Activated B cell treated with CpG ODN at 0.5 μM for 24 hours (primary cell): ENCODE measurements at places on chromosomes 16 and 17.

DNA sequence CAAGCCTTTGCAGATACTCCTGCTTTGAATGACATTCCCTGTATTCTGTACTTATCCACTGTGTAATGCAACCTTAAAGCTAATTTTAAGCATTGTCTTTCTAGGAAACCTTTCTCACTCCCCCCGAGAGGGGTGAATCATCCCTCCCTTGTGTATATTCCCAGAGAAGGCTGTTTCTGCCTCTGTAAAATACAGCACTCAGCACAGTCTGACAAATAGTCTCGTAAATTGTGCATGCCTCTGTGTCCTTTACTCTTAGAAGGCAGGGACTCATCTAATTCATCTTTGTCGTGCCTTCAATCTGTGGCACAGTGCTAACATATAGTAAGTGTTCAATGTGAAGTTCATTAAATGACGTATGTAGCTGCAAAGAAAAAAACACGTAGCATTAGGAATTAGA, 200.7 kb downstream of the CA10 start:
- no peak for DNase-seq

DNA sequence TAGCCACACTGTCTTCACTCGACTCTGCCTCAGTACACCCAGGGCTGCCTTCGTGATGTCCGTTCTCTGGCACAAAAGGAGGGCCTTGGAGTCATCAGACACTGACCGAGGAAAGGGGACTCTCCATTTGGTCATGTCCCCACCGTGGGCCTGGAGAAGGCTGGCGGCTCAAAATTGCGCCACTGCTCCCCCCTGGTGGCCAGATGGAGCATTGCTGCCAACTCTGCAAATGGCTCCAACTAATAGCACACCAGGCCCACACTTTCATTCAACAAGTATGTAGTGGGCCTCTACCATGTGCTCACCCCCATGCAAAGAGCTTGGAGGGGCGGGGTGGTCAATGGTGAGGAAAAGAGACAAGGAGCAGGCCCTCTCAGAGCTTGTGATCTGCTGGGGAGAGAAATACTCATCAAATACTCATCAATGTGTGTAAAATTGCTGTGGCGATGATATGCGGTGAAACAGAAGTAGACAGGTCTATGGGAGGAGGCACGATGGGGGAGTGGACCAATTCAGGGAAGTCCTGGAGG, 5.2 kb upstream of the GRIN2C start:
- DNase-seq, result peak; percentile 69

DNA sequence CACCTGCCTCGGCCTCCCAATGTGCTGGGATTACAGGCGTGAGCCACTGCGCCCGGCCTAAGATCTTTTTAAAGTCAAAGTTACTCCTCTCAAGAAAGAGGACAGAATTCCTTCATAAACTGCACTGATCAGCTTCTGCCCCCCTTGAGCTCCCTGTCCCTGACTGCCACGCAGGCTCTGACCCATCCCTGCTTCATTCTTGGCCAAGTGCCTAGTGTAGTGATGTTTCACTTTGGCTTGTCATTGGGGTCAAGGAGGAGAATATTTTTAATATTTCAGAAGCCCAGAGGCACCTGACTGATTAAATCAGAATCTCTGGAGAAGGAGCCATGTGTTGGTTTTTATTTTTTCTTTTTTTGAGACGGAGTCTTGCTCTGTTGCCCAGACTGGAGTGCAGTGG, 9.1 kb downstream of the MRM1 start:
- no peak for DNase-seq

DNA sequence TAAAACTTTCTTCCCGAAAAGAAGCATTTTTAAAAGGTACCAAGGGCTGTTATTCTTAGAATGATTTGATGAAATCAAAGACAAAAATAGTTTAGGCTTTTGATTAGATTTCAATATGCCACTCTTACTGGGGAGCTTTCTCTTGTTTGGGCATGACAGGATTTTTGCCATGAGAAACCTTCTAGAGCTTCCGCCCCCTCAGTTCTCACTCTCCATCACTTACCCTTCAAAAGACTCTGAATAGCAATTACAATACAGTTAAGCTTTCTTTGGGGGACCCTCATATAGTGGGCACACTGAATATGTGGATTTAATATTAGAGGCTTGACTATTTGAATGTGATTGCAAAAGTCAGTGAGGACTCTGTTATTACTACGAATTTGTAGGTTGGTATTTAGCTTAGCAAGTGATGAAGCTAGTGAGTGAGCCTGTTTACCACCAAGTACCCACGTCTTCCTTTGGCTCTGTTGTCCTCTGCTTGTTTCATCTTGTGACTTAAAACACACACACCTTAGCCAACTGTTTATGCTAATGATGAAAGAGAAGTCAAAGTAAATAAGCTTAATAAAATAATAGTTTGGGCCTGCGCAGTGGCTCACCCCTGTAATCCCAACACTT, 158.7 kb upstream of the TBX2 start:
- no peak for DNase-seq

DNA sequence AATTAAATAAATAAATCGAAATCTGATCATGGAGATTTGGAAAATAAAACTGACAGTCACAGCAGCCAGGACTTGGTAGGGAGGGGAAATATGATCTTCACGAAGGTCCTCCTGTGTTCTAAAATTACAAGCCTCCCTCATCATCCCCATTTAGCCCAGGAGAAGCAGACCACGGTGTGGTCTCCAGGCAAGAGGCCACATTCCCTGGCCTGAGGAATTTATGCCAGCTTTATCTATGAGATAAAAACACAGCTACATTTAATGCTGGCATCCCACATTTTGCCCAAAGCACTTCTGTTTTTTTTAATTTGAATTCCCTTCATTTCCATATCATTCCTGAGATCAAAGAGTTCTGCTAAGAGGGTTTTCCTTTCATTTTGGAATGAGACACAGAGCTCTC, 43.2 kb downstream of the ABCC12 start:
- no peak for DNase-seq

DNA sequence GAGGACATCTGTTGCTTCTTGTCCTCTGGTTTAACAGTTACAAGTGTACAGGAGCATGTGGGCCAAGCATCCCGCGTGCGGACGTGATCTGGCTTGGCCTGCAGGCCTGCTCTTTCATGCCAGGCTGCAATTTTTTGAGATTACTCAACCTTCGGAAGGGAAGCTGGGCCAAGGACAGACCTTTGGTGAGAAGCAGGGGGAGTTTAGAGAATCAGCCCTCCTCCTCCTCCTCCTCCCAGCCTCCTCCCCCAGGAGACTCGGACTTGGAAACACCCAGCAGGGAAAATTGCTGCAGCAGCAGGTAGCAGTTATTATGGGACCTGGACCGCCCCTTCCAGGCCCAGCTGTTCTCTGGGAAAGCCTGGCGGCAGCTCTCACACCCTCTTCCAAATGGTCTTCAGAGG, 5.1 kb upstream of the KLHL36 start:
- no peak for DNase-seq

GRCh38 chr17:82015311-82015971, 7.2 kb downstream of the CENPX start:
- no peak for DNase-seq

DNA sequence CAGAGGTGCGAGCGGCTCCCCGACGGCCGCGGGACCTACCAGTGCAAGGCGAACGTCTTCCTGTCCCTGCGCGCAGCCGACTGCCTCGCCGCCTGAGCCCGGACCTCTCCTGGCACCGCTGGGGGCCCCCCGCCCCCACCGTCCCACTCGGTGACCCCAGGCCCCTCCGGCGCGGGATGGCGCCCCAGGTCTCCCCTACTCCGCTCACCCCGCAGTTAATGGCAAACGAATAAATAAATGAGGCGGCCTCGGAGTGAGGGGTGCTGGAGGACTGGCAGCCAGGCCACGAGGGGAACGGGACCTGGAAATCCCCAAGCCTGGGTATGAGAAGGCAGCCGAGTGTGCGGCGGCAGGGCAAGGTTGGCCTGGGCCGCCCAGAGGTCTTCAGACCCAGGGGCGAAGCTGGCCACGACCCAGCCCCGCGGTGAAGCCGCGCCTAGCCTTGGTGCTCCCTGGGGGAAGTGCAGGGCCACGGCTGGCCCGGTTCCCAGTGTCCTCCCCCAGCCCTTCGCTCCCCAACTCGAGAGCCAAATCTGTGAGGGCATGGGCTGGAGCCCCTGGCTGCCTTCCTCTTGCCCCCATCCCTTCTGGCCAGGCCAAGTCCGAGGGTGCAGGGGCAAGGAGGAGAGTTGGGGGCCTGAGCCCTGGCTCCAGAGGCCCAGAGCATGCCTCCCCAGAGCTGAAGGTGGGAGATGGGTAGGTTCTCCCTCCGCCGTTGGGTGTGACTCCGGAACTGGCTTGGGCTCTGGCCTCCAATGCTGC, 796 bp downstream of the NPB start:
- no peak for DNase-seq

DNA sequence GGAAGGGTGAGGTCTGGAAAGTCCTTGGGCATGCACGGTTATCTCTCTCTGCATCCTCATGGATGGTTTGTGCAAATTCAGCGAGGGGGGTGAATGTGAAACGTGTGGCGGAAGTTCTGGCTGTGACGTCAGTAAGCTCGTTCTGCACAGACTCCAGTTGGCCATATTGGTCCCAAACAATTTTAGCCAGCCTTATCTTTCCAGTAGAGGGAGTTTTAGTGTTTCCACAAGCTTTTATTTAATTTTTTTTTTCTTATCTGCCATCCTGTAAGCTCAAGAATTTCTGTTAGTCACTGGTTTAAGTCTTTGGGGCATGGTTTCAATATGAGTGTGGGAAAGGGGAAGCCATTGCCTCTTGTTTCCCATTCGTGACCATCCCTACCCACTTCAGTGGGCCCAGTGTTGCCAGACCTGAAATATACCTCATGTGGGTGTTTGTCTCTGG, 39.0 kb downstream of the HLF start:
- DNase-seq, result no peak

DNA sequence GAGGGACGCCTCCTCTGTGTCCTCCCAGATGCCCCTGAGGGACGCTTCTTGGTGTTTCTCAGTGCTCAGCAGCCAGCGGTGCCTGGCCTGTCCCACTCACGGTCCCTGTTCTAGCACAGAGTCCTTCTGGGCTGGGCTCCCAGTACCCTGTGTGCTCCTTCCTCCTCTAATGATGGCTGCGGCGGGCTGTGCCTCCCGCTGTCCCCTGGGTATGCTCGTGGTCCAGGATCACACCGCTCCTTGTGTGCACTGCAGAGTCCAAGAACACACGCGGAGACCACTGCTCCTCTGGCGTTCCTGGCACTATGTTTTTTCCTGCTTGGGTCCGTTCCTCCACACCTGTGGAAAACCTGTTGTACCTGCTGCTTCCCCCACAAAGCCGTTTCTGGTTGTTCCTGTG, 15.1 kb upstream of the IRF8 start:
- no peak for DNase-seq

DNA sequence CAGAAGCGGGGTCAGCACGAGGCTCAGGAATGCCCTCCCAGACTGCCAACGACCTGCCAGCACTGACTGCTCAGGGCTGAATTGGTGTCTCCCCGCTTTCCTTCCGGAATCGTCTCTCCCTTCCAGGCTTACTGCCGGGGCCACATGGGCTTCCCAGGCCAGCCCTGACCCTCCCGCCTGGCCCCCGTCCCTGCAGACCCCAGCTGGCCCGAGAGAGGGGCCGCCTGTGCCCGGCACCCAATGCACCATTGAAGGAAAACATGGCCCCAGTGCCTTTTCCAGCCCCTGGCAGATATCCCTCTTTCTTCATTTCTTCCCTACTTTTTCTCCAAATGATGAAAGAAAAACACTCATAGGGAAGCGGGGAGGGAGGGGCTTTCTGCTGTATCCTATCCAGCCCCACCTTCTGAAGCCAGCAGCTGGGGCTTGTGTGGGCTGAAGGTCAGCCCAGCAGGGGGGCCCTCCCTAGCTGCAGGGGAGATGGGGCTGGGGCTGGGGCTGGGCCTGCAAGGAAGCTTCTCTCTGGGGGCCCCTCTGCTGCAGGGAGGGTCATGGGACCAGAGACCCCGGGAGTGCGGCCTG, 25.9 kb downstream of the ZNF469 start:
- DNase-seq, result no peak

DNA sequence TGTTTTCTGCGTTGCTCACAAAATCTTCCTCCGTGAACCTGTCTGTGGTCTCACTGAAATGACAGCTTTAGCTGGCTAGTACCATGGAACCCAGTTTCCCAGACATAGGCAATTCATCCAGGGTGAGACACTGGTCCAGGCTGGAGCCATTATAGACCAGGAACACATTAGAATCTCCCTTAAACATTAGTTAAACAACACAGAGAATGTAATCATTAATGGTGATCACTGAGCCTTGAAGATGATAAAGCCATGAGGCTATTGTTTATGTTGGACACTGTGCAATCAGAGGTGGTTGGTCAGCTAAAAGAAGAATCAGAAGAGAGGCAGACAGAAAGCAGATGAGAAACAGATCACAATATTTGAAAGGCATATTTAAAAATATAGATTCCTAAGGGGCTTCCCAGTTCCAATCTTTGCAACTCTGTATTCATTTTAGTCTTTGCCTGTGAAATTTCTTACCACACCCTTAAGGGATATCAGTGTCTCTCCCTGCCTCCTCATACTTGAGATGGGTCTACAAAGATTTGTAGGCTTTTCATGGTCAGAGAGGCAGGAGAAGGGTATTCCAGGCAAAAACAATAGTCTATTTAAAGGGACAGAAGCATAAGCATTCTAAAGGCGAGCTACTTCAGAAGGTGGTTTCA, 317.9 kb downstream of the MAP2K6 start:
- DNase-seq, result no peak

GRCh38 chr17:42706732-42707131, 24.4 kb downstream of the CNTNAP1 start:
- no peak for DNase-seq

GRCh38 chr16:81765111-81765919, 13.8 kb upstream of the PLCG2 start:
- no peak for DNase-seq

- DNase-seq, result peak; percentile 24
Measured at GRCh38 chr17:30476726-30477082, 504 bp upstream of the GOSR1 start.

GRCh38 chr17:7626307-7626706, 1.3 kb downstream of the SAT2 start:
- no peak for DNase-seq

GRCh38 chr17:73302189-73302588, 9.6 kb downstream of the CDC42EP4 start:
- DNase-seq, result no peak

DNA sequence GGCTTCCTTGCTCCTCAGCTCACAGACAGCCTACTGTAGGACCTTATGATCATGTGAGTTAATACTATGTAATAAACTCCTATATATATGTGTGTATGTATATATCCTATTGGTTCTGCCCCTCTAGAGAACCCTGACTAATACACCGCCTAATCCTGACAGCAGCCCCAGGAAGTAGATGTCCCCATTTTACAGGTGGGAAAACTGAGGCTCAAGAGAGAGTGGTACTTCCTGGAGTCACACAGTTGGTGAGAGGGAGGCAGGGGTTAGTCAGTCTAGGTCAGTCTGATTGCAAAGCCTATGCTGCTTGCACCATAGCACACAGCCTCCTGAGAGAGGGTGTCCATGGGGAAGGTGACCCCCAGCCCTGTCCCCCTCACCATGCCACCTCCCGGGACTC, 42.7 kb upstream of the C16orf82 start:
- no peak for DNase-seq

GRCh38 chr17:61402978-61403800, 3.5 kb downstream of the TBX2 start:
- no peak for DNase-seq

DNA sequence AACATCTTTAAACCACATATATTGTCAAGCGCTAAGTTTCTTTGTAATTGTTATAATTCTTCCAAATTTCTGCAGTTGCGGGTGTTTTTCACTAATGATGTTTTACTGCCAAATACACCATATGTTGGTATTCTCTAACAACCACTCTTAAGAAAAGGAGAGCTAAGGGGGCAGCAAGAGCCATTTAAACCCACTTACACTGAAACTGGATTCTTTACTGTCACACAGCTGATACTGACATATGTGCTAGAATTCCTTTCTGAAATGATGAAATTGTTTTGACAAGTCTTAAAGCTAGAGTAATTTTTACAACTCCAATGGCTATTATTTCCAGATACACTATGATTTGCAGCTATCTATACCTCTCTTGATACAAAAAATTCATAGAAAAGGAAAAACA, 483.1 kb downstream of the CDH11 start:
- DNase-seq, result no peak
